ENCODE measurements at places on chromosomes 7 and 10.
A peak's percentile ranks its signal among the peaks of the same experiment; 100 is the strongest.

DNA sequence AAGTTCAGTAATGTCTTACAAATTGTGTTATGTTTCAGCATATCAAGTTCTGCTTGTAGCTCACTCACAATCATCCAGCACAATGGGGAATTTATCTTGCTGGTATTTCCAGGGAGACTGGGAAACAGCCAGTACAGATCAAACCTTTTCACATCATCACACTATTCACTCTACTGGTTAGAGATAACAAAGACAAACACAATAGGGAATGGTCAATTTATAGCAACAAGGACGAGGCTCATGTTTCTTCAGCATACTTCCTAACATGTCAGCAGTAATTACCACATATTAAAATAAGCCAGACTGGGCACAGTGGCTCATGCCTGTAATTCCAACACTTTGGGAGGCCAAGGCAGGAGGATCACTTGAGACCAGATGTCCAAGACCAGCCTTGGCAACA lies 38.3 kb downstream of the TOMM7 start:
- no peak for DNase-seq

DNA sequence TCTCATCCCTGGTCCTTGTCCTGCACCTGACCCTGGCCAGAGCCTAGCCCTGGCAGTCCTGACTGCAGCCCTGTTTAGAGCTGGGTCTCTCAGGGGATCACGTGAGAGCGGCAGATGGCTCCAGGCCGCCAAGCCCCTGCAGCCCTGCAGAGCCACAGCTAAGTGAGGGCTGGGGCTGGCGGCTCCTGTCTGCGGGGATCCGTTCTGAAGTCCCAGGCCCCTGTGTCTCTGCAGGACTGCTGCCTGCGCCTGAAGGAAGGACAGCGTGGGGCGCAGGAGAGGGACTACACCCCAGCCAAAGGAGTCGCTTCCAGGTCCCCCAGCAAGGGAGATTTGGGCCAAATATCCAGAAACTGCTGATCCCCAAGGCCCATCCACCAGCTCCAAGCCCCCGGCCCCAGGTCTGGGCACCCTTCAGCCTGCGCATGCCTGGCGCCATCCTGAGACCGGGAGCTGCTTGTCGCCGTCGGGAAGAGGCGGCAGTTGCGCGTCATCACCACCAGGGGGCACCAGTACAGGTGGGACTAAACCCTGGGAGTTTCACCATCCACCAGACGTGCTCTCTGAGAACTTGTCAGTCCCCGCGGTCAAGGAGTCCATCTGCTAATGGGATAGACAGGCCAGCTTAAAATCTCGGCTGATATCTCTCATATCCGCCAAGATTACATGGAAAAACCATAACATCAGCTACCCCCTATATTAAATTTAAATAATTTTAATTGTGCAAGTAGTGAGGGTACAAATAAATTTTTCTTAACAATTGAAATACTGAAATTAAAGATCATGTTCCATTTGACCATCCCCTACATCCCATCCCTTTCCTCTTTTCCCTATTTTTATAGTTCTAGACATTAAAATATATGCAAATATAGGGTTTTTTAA lies 25.1 kb upstream of the GHRHR start:
- peak; percentile 17 for DNase-seq

- DNase-seq, result no peak
Observed at GRCh38 chr7:121810831-121811672, 61.9 kb upstream of the PTPRZ1 start.

GRCh38 chr10:28530751-28531150 lies 2.2 kb upstream of the WAC start:
- no peak for DNase-seq
